Esophagus squamous epithelium (tissue), 5 donors: ENCODE measurements at places on chromosomes 5 and 9.

GRCh38 chr5:172142709-172143215 lies 45.3 kb downstream of the STK10 start:
- H3K4me3 ChIP-seq, result no peak overlapping the region
- no peaks in the 10 kb centered on the region for H3K27me3 ChIP-seq
- H3K36me3 ChIP-seq, result peaks cover 4% of the 10 kb centered on the region
- H3K27ac ChIP-seq, result no peak overlapping the region

DNA sequence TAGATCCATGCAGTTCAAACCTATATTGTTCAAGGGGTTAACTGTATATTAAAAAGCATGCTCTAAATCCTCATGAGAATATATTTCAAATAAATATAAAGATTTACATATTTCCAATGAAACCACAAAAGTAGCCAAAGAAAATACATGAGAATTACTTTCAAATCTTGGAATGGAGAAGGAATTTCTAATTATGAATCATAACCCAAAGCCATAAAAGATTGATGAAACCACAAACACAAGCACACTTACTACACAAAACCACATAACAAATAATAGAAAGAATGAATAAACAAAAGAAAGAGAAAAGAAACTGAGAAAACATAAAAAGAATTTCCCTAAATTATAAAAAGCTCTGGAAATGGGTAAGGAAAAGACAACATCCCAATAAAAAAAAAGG lies 16.0 kb downstream of the ERP44 start:
- H3K27ac ChIP-seq, result no peak overlapping the region
- no peak overlapping the region for H3K4me3 ChIP-seq
- H3K27me3 ChIP-seq, result no peaks in the 10 kb centered on the region
- peaks cover 5% of the 10 kb centered on the region for H3K4me1 ChIP-seq

GRCh38 chr5:113278976-113279375 lies 155.8 kb downstream of the TSSK1B start:
- no peaks in the 10 kb centered on the region for H3K36me3 ChIP-seq
- DNase-seq, result no peak
- no peaks in the 10 kb centered on the region for H3K27me3 ChIP-seq
- no peak overlapping the region for H3K27ac ChIP-seq
- H3K4me1 ChIP-seq, result peaks cover 21% of the 10 kb centered on the region

- H3K27ac ChIP-seq, result no peak overlapping the region
- no peak for DNase-seq
- H3K27me3 ChIP-seq, result no peaks in the 10 kb centered on the region
- no peaks in the 10 kb centered on the region for H3K4me1 ChIP-seq
Observed at GRCh38 chr5:125210242-125210947, 464.0 kb upstream of the ZNF608 start.

GRCh38 chr9:101495810-101496209 lies 37.8 kb upstream of the RNF20 start:
- DNase-seq, result no peak
- H3K36me3 ChIP-seq, result no peaks in the 10 kb centered on the region
- no peaks in the 10 kb centered on the region for H3K4me1 ChIP-seq

DNA sequence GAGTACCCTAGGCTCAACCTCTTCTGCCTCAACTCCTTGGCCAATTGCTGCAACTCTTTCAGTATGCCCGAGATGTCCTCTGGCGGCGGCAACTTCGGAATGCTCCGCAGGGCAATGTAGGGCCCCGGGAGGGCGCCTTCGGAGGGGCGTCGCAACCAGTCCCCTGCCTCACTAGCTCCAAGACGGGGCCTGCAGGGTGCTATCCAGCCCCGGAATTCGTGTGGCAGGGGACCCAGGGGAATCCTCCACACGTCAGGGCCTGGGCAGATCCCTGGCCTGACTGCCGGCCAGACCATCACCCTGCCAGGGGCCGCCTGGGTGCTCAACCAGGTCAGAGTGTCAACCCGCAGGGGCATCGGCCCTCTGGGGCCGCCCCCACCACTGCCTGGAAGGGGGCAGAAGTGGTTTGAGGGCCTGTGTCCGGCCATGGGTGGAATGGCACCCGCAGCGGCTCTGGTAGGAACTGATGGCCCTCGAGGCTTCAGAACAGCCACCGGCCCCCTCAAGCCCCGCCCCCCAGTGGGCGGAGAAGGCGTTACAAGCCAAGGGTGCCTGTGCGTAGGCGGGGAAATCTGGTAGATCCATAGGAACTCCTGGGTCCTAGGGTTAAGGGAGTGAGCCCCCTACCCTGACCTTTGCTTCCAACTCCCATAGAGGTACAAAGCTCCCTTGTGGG lies at the start of gene POU5F2:
POU5F2 (minus strand) TSS at position 465 of the 676 bp plus-strand sequence; CDS start at position 428, 37 bp downstream.
- no peaks in the 10 kb centered on the region for H3K36me3 ChIP-seq
- H3K27ac ChIP-seq, result no peak within 1 kb of the TSS
- no peak for DNase-seq
- H3K4me3 ChIP-seq, result no peak within 1 kb of the TSS

- no peak for DNase-seq
- no peaks in the 10 kb centered on the region for H3K36me3 ChIP-seq
- no peaks in the 10 kb centered on the region for H3K27me3 ChIP-seq
- no peak overlapping the region for H3K4me3 ChIP-seq
- H3K4me1 ChIP-seq, result no peaks in the 10 kb centered on the region
Observed at GRCh38 chr9:125789196-125789595, 42.0 kb downstream of the PBX3 start.
